C1 segment of cervical spinal cord (tissue), 14 donors: ENCODE measurements at places on chromosomes 12 and 14.

DNA sequence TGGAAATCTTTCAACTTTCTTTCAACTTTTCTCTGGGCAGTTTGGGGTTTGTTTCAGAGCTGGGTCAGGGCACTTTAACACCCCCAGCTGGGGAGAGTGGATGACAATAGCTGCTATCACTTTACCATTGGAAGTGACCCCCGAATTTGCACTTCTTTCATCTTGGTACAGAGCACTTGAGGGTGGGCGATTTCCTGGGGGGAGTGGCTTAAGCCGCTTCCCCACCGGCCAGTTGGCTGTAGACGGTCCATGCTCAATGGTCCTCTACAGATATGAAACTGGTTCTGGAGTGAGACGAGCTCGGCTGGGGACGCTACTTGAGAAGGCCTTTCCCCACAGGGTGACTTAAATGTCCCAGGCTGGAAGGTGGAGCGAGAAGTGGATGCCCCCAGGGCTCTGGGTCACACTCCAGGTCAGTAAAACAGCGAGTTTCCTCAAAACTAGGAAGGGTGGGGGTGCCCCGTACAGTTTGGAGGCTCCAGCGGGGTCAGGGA lies at the start of gene VRTN:
TSS of gene VRTN (plus strand) at position 231 of the 494 bp plus-strand sequence. CDS start 8,313 bp downstream, outside the sequence.
- no peak for DNase-seq

- DNase-seq: no peak
Observed at GRCh38 chr12:77949943-77950342, 119.2 kb downstream of the NAV3 start.

DNA sequence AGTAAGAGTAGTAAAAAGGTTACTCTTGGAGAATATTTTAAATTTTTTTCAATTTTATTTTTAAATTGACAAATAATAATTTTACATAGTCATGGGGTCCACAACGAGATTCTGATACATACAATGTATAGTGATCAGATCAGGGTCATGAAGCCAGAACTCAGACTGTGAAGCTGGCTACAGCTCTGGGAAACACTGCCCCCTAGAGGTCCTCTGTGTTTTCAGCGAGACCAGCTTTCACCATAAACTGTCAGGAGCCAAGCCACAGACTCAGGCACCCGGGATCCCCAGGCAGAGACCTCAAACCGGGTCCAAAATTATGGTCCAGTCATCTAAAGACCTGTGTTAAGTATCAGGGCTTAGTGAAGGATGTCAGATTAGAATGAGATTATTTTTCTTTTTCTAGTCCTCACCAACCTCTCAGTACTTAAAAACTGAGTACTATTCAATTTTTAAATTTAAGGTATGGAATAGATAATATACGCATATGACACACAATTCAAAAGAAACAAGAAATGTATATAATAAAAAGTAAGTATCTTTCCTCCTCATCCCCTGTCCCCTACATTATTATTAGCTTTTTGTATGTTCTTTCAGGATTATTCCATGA lies 397.1 kb downstream of the MDGA2 start:
- no peak for DNase-seq

- no peak for DNase-seq
Observed at GRCh38 chr14:71403656-71404055, 496.4 kb downstream of the PCNX1 start.

- DNase-seq: no peak
Observed at GRCh38 chr12:22800332-22800731, 175.4 kb downstream of the ETNK1 start.

DNA sequence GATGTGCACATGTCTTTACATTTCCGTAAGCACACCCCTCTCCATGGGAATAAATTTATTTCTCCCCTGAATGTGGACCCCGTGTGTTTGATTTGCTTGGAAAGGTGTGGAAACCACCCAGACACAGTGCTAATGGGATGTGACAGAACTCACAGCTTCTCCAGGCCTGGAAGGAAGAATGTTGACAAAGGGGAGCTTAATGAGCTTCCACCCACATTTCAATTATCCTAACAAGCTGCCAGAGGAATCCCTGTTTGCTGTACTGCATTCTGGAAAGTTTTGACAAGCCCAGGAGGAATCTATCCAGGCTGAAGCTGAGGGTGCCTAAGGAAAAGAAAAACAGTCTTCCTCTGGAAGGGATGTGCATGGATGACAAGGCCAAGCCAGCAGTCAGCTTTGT lies 51.2 kb upstream of the CCDC60 start:
- no peak for DNase-seq

GRCh38 chr12:51118706-51119105 lies 35.3 kb upstream of the CSRNP2 start:
- DNase-seq: no peak

DNA sequence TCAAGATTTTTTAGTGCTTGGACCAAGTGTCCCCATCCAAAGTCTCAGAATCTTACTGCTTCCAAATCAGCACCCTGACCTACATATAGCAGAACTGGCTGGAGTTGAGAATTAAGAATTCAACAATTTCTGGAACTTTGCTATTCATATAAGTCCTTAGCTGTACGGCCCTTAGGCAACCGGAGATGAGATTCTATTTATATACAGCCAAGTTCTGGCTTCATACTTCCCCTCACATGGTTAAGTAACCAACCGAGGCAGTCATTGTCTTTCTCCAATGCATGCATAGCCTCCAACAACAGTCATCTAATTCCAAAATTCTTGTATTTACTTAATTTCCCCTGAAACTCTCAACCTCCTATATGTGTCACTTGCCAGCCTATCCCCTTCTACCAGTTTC lies 76.6 kb downstream of the SINHCAF start:
- no peak for DNase-seq

- no peak for DNase-seq
Observed at GRCh38 chr14:102826751-102827675, 49.8 kb downstream of the TRAF3 start.

DNA sequence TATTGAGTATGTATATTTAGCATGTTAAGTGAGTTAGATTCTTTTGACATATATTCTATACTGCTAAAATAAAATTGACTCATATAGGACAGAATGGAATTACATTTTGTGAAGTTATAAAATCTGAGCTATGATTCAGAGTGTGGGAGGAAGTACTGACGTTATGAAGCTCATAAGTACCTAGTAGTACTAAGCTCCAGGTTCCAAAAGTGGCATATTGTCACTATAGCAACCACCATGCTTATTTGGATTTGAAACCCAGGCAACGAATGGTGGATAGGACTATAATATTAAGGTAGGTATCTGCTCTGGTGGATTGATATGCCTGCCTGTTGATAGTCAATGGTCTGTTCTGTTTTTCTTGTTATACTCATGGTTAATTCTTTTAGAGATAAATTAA lies 2.2 kb upstream of the FBXO33 start:
- no peak for DNase-seq

DNA sequence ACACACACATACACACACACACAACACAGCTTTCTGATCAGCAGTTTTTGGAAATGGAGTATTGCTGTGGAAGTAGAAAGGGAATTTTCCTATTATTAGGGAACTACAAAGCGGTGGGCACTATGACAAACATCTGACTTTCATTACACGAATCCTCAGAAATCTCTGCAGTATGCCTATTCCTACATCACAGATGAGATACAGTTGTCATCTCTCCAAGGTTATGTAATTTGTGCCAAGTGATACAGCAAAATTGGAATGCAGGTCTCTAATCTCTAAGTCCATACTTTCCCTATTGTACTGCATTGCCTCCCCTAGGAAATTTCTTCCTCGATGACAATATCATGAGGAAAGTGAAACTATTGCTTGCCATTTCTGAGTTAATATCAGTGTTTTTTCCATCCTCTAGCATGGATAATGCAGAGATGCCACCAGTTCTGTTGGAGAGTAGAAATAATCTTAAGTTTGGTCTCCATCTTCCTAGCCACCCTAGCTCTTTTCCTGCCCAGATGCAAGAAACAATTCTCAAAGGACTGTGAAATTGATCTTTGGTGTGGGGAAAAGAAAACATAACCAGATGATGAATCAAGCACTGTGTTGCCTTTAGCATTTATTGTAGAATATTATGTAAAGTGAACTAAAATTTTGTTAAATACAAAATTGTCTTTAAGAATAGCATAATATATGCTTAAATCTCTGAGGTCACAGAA lies 94.7 kb downstream of the ERGIC2 start:
- no peak for DNase-seq

DNA sequence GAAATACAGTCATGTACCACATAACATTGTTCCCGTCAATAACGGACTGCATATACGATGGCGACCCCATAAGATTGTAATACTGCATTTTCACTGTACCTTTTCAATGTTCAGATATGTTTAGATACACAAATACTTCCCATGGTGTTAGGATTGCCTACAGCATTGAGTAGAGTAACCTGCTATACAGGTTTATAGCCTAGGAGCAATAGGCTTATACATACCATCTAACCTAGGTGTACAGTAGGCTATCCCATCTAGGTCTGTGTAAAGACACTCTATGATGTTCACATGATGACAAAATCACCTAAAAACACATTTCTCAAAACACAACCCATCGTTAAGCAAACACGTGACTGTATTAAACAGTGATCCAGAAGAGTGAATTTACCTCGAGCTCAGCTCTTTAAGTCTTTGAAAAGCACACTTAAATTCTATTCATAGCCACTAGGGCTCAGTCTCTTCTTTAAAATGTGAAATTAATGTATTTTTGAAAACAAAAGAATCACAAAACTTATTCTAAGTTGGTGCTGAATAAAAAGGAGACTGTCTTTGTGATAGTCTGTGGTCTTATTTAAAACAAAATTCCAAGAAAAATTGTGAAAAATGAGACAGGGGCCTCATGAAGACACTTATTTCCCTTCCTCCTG lies 239.1 kb upstream of the ARID2 start:
- DNase-seq: no peak

DNA sequence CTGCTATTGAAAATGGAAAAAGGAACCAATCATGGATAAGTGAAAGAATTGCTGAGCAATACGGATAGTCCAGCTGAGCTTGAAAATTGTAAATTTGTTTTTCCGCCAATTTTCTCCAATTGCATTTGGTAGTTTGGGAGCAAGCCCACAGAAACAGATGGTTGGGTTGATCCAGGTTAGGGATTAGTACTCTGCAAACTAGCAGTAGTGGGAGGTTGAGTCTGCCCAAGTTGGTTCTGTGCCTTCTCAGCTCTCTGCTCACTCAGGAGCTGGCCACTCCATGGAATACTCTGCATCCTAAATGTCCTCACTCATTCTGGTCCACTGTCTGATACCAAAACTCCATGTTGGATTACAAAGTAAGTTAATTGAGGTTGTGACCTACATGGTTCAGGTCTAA lies 361.1 kb upstream of the ATP2B1 start:
- no peak for DNase-seq

GRCh38 chr14:28671425-28671824 lies 95.2 kb upstream of the FOXG1 start:
- DNase-seq: no peak

GRCh38 chr14:61051051-61051450 lies 70.0 kb downstream of the SLC38A6 start:
- no peak for DNase-seq
